Heart right ventricle (tissue), 16 donors: ENCODE measurements at places on chromosomes 13 and 19.
A peak's percentile ranks its signal among the peaks of the same experiment; 100 is the strongest.

DNA sequence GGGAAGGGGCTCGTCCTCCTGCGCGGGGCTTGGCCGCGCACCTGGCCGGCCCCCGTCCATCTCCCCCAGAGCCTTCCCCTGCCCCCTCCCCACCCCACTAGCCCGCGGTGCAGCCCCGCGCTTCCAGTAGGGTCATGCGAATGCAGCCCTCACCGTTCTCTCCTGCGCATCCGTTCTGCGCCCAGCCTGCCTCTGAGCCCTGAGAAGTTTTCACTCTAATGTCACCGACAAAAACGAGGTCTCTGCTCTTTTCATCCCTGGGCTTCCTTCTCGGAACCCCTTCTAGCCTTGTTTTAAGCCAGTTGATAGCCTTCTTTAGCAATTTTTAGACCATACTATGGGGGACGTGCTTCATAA, 97.4 kb downstream of the ATP8A2 start:
- no peak overlapping the region for H3K4me3 ChIP-seq
- peaks cover 55% of the 10 kb centered on the region for H3K27me3 ChIP-seq
- H3K36me3 ChIP-seq, result no peaks in the 10 kb centered on the region
- H3K27ac ChIP-seq, result no peak overlapping the region
- no peaks in the 10 kb centered on the region for H3K4me1 ChIP-seq

GRCh38 chr19:48274938-48275337, 5.1 kb downstream of the ZNF114 start:
- no peak overlapping the region for H3K4me3 ChIP-seq
- no peak overlapping the region for H3K27ac ChIP-seq
- H3K4me1 ChIP-seq, result no peaks in the 10 kb centered on the region
- no peaks in the 10 kb centered on the region for H3K27me3 ChIP-seq
- no peak for DNase-seq
- no peaks in the 10 kb centered on the region for H3K36me3 ChIP-seq

DNA sequence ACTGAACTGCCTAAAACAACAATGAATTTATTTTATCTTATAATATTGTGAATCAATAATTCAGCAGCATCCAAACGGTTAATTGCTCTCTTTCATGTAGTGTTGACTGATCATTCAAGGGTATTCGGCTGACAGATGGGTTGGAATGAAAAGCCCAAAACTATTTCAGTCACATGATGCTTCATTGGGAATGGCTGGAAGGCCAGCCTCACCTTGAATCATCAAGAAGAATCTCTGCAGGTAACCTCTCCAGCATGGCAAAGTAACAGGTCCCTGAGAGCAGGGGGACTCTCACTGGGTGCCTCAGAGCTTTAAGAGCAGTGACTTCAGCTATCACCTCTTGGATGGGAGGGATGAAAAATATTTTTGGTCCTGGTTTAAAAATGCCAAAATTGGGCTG, 1395.7 kb downstream of the OLFM4 start:
- H3K36me3 ChIP-seq, result no peaks in the 10 kb centered on the region
- H3K4me3 ChIP-seq, result no peak overlapping the region
- H3K27ac ChIP-seq, result no peak overlapping the region

GRCh38 chr13:93736081-93736480, 509.5 kb downstream of the GPC6 start:
- no peaks in the 10 kb centered on the region for H3K27me3 ChIP-seq
- no peaks in the 10 kb centered on the region for H3K4me1 ChIP-seq
- no peaks in the 10 kb centered on the region for H3K36me3 ChIP-seq
- H3K4me3 ChIP-seq, result no peak overlapping the region
- DNase-seq, result no peak
- H3K27ac ChIP-seq, result no peak overlapping the region

DNA sequence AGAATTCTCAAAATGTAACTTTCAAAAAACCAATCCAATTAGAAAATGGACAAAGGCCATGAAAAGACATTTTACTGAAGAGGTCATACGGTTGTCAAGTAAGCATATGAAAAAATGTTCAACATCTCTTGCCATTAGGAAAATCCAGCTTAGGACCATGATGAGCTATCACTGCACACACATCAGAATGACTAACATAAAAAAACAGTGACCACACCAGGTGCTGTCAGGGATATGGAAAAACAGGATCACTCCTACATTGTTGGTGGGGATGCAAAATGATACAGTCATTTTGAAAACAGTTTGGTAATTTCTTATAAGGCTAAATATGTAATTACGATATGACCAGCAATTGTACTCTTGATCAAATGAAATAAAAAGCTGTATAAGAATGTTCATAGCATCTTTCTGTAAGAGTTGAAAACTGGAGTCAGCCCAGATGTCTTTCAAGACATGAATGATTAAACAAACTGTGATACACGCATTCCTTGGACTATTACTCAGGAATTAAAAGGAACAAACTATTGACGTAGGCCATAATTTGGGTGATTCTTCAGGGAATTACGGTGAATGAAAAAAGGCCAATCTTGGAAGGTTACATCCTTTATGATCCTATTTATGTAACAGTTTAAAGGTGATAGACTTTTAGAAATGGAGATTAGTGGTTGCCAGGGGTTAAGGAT, 26.9 kb upstream of the RCBTB2 start:
- no peak overlapping the region for H3K4me3 ChIP-seq
- no peaks in the 10 kb centered on the region for H3K4me1 ChIP-seq
- DNase-seq, result no peak
- no peaks in the 10 kb centered on the region for H3K27me3 ChIP-seq
- no peaks in the 10 kb centered on the region for H3K36me3 ChIP-seq

DNA sequence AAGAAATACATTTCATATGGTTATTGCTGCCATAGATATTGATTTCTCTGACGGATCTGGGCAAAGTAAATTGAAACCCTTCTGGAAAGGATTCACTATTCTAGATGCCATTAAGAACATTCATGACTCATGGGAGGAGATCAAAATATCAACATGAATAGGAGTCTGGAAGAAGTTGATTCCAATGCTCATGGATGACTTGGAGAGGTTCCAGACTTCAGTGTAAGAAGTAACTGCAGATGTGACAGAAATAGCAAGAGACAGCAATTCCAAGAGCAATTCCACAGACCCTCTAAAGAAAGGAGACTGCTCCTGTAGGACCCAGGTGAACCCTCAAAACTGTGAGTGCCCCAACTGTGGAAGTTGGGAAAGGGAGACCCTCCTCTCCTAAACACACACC, 30.9 kb upstream of the KCTD12 start:
- no peak for DNase-seq
- H3K4me3 ChIP-seq, result no peak overlapping the region
- H3K36me3 ChIP-seq, result no peaks in the 10 kb centered on the region
- no peaks in the 10 kb centered on the region for H3K4me1 ChIP-seq

DNA sequence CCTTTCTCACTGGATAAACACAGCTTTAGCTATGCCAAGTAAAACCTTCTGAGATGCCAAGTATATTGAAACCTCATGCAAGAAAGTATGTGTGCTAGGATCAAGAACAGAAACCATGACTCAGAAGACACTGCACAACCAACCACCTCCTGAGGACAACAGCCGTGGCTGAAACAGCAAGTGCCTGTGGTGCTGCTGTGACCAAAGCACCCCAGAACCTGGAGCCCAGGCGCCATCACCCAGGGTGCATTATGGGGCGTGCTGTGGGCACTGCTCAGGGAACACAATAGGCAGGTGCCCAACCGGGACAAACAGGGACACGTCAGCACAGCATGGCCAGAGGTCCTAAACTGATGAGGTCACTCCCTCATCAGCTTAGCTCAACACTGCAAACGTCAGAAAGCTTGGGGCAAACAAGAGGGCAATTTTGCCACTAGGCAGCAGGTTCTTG, 101.3 kb upstream of the SLC15A1 start:
- no peak for DNase-seq
- H3K27me3 ChIP-seq, result no peaks in the 10 kb centered on the region
- H3K36me3 ChIP-seq, result peaks cover 97% of the 10 kb centered on the region

DNA sequence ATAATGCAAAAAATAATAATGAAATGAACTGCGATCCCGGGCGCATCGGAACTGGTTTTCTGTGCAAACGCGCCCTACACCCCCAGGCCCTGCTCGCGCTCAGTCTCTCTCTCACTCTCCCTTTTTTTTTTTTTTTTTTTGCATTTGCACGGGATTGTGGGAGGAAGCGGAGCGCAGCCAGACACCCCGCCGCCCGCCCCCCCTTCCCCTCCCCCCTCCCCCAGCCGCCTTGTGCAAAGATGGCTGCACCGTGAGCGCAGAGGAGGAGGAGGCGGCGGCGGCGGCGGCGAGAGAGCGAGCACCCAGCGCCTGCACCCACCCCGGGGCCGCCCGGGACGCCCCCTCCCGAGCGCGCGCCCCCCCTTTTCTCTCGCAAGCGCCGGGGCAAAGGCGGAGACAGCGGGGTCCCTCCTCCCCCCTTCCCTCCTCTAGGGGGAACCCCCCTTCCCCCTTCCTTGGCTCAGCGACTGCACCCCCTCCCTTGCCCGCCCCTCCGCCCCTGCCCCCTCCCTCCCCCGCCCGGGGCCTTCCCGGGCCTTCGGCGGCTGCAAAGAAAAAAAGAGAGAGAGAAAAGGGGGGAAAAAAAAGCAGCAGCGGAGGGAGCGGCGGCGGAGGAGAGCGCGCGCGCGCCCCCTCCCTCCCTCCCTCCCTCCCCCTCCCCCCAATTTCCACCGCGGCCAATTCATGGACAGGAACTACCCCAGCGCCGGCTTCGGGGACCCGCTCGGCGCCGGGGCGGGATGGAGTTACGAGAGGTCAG, at the start of gene PRR12:
Gene PRR12, plus strand, starts transcription at position 212 of the 760 bp plus-strand sequence. Its CDS starts 473 bp downstream, at position 685.
- peak within 1 kb of the TSS; percentile 98 for H3K27ac ChIP-seq
- DNase-seq, result peak; percentile 68
- no peaks in the 10 kb centered on the region for H3K27me3 ChIP-seq
- H3K4me3 ChIP-seq, result peak within 1 kb of the TSS; percentile 82
- H3K36me3 ChIP-seq, result peaks cover 11% of the 10 kb centered on the region

DNA sequence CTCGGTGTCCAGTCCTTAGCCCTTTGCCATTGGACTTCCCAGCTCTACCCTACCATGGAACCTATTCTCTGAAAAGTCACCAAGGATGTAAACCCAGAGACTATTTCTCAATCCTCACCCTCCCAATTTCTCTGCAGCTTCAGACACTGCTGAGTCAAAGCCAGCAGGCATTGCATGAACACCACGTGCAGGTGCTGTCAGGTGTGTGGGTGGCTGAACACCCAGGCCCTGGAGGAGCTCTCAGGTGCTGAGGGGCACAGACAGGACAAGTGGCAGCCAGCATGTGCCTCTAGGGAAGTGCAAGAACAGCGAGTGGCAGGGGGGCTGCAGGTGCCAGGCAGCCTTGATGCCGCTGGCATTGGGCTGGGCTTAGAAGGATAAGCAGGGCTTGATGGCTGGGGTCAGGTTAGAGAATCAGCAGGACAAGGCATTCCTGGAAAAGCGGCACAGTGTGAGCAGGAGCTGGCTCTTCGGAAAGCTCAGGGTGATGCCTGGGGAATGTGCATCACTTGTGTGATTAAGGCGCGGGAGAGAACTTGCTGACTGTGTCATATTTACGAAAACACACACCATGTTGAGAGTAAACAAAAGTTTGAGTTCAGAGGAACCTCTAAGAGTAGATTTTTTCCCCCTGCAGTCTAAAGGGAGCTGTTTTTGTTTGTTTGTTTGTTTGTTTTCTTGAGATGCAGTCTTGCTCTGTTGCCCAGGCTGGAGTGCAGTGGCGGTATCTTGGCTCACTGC, 83.8 kb downstream of the LNX2 start:
- no peaks in the 10 kb centered on the region for H3K36me3 ChIP-seq
- H3K27me3 ChIP-seq, result no peaks in the 10 kb centered on the region
- no peak for DNase-seq
- no peak overlapping the region for H3K27ac ChIP-seq
- peaks cover 8% of the 10 kb centered on the region for H3K4me1 ChIP-seq
- H3K4me3 ChIP-seq, result no peak overlapping the region

DNA sequence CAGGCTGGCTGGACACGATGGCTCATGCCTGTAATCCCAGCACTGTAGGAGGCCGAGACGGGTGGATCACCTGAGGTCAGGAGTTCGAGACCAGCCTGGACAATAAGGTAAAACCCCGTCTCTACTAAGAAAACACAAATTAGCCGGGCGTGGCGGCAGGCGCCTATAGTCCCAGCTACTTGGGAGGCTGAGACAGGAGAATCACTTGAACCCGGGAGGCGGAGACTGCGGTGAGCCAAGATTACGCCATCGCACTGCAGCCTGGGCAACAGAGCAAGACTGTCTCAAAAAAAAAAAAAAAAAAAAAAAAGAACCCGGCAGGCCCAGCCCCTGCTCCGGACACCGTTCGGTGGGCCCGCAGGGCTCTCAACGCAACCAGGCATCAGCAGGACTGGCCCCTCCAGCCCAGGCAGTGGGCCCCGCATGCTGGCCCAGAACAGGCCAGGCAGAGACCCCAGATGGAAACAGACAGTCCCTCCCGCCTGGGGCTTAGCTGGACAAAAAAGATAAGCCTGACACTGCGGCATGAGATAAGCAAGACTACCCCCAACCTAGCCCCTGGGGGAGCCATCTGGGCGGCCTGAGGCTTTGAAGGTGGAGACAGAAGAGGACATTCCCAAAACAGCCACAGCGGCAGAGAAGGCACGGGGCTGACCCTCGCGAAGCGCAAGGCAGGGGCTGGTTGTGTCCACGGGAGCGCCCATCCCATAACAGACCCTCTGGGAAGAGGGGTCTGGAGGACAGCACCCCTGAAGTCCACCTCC, 11.6 kb downstream of the REXO1 start:
- H3K27ac ChIP-seq, result no peak overlapping the region
- no peak for DNase-seq
- H3K4me1 ChIP-seq, result peaks cover 44% of the 10 kb centered on the region
- no peak overlapping the region for H3K4me3 ChIP-seq

- DNase-seq, result peak; percentile 54
- H3K27ac ChIP-seq, result no peak within 1 kb of the TSS
- H3K36me3 ChIP-seq, result no peaks in the 10 kb centered on the region
- H3K4me3 ChIP-seq, result peak within 1 kb of the TSS; percentile 23
- H3K4me1 ChIP-seq, result peaks cover 6% of the 10 kb centered on the region
These were observed at the start of gene ZNF541 for GRCh38 chr19:47573071-47574026. TSS of gene ZNF541 (minus strand) at chr19:47573148. CDS start at chr19:47555856, 17,292 bp downstream.

- no peaks in the 10 kb centered on the region for H3K4me1 ChIP-seq
- no peaks in the 10 kb centered on the region for H3K36me3 ChIP-seq
- H3K27ac ChIP-seq, result no peak overlapping the region
These were observed 652.8 kb downstream of the PCDH9 start for GRCh38 chr13:66577358-66577757.

GRCh38 chr13:20125783-20126165, 35.1 kb downstream of the GJA3 start:
- no peaks in the 10 kb centered on the region for H3K36me3 ChIP-seq
- H3K4me1 ChIP-seq, result peaks cover 39% of the 10 kb centered on the region
- peaks cover 12% of the 10 kb centered on the region for H3K27me3 ChIP-seq
- H3K4me3 ChIP-seq, result no peak overlapping the region
